ENCODE measurements at places on chromosomes 11 and 22.

- no peak for DNase-seq
These were observed 47.0 kb downstream of the RCN1 start for GRCh38 chr11:32137869-32138268.

- no peak for DNase-seq
These were observed 32.8 kb upstream of the SCUBE1 start for GRCh38 chr22:43375951-43376455.

- DNase-seq, result no peak
These were observed 47.7 kb downstream of the TST start for GRCh38 chr22:36971341-36972125.

- no peak for DNase-seq
These were observed 11.1 kb upstream of the SLC37A2 start for GRCh38 chr11:125052047-125052446.

DNA sequence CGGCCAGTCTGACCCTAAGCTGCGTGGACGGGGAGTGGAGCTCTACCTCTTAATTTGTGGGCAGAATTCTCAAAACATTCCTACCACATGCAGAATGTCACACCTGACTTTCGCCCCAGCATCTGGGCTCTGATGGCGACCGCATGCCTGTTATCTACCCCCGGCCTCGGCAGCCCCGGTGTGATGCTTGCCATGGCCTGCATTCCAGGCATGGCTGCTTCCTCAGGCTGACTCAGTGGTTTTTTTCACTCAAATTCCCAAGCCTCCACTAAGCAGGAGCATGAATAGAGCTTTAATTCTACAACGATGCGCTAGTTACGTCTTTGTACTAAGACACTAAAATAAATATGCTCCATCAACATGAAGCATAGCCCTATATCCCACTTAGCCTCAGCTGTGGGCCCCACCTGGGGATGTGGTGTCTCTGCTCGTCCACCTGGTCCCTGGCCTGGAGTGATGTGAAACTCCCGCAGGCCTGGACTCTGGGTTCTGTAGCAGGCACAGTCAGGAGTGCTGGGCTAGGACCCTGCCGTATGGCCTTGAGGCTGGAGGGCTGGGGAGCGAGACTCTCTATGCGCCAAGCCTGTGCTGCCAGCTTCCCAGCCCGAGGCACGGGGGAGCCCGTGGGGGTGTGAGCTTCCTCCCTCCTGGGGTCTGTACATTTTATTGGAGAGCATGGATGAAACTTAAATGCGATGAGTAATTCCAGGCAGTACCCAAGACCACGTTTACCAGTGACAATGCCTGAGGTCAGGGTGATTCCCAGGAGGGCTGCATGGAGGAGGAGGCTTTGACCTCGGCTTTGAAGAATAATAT lies 153.2 kb downstream of the CTTN start:
- peak; percentile 5 for DNase-seq

GRCh38 chr22:39958949-39959639 lies 1.1 kb upstream of the TMA7B start:
- DNase-seq, result no peak

- DNase-seq, result no peak
These were observed 852 bp downstream of the TRAF6 start for GRCh38 chr11:36509201-36509639.

DNA sequence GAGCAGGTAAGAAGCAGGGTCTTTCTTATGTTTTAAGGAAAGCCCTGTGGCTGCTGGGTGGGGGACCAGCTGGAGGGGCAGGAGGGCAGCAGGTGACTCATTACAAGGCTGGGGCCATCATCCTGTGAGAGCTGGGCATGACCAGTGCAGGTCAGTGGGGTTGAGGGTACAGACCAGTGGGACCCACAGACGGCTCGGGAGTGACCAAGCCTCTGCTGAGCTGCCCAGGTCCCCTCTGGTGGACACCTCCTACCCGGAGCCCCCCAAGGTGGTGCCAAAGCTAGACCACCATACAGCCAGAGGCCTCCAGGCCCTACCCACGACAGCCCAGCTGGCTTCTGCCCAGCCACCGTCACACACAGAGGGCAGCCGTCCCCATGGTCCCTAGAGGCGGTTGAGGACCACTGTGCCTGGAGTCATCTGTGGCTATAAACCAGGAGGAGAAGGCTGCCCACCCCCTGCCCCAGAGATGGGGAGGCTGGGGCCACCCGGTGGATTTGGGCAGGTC lies 670 bp downstream of the MYEOV start:
- no peak for DNase-seq

Data from stromal cell of bone marrow (primary cell).